T-cell (primary cell): ENCODE measurements at places on chromosomes 2 and 18.

GRCh38 chr2:3287896-3288295 is 89.7 kb downstream of the EIPR1 start:
- no peak for DNase-seq

GRCh38 chr2:240918258-240919091 is 12.3 kb downstream of the CROCC2 start:
- no peak for DNase-seq

DNA sequence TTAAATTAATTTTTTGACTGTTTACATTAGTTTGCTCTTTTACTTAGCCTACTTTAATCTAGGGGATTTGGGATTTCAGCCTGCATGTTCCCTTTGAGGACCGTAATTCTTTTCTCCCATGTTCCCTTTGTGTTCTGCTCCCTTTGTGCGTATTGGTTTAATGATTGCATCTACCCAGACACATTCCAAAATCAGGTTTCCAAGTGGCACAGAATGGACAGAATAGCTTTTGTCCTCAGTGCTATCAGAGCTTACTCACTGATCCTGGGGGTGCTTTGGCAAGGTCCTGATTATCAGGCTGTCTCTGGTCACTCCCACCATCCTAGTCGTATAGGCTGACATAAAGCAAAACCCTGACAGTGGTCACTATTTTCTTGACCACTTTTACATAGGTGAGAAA is 867.5 kb downstream of the TSN start:
- no peak for DNase-seq

DNA sequence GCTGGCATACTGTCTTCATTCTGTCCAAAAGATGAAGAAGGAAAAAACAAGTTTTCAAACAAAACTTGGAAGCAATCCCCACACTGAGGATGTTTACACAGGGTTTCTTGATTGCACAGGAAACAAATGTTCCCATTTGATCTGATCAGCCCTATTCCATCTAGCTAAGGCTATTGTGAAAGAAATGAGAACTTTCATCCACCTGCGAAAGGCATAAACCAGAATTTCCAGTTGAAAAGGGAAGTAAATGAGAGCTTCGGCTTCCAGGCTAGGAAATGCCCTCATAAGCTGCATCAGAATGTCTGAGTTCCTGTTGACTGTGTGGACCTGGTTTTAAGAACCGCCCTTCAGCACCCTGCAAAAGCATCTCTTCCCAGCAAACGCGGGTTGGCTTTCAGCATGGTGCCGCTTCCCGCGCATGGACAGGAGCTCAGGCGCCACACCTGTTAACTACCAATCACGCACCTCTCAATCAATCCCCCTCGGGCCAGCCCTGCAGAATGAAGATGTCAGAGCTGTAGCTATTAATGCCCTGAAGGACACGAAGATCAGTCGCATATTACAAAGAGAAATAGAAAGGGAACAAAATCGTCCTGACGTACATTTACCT is 850.4 kb downstream of the GALR1 start:
- DNase-seq, result no peak

DNA sequence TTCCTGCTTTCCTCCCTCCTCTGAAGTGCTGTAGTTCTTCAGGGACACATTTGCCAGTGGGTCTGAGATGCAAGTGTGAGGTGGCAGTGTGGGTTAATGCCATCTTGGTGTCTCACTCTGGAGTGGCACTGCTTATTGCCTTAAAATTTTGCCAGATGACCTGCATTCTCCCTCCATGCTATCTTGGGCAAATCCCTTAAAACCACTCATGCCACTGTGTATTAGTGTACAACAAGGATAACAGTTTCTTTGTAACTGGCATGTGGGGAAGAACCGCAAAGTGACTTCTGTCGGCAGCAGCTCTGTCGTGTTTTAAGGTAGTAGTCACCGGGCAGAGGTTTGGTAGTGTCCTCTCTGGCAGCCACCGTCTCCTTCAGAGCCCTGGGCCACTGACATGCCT is 124.2 kb downstream of the NEDD4L start:
- DNase-seq, result no peak
